Stimulated activated CD8-positive, alpha-beta memory T cell treated with anti-CD3 and anti-CD28 coated beads, Interleukin-2, amount 100 ng/mL, for 48 hours (primary cell): ENCODE measurements at places on chromosomes 7 and 10.

- DNase-seq, result no peak
Measured at GRCh38 chr7:105154084-105154483, 140.1 kb downstream of the KMT2E start.

DNA sequence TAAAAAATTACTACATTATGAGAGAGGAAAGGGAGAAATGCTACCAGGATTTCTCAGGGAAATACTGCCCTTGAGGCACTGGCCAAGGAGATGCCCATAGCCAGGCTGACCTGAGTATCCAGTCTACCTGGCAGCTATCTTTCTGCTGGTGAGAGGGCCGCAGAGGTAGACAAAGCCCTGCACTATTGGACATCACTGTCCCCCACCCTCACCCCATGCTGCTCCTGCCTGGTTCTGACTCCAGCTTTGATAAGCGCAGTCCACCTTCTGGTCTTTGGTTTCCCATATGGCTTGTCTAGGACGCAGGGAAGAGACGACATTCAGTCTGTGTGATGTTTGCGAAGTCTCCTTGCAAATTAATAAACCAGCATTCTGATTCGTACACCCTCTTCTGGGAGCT, 3.7 kb downstream of the ITPRIP start:
- DNase-seq, result no peak

DNA sequence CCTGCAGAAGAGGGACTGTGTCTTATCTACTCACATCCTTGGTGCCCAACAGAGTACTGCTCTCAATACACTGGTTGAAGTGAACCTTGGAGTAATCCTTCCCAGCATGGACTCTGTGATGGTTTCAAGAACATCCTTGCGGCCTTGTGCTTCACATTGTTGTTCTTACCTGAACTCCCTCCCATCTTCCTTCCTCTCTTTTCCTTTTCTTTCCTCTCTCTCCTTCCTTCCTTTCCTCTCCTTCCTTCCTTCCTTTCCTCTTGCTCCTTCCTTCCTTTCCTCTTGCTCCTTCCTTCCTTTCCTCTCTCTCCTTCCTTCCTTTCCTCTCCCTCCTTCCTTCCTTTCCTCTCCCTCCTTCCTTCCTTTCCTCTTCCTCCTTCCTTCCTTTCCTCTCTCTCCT, 26.3 kb downstream of the LAMB1 start:
- DNase-seq, result no peak

DNA sequence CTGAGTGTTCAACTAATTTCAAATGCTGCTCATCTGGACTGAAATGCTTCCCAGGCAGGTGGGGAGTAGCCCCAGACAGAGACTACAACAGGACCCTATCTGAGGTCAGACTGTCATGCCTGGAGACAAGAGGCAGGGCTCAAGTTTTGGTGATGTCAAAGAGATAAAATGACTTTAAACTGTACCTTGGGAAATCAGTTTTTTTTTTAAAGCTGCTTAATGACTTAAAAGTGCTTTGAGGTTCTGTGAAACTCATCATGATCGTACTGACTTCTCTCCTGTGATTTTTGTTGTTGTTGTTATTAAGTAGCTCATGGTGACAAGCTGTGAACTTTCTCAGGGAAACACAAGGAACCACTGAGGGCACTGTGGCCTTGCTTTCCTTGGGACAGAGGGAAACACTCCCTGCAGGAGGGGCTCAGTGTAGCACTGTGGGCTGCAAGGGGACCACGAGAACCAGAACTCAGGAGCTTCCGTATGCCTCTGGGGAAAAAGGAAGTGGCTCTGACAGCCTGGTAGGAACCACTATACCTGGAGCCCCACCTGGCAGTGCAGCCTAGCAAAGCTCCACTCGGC, 9.5 kb downstream of the HIPK2 start:
- DNase-seq, result no peak

- no peak for DNase-seq
Measured at GRCh38 chr7:157460721-157461120, 123.9 kb downstream of the DNAJB6 start.

DNA sequence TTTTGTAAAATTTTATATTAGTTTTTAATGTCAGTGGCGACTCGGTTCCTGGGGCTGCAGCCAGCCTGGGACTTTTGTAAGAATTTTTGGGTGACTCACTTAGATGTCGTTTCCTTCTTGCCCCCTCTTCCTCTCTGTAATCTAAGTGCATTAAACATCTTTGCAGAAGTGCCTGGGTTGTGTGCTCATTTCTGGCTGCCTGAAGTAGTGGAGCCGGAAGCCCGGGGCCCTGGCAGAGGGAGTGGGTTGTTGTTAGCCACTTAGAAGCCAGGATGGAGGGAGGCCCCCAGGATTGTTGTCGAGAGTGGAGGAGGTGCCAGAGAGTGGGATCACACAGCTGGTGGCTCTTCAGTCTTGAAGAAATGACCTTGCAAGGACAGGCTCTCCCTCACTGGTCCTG, 11.0 kb upstream of the TRIM8 start:
- no peak for DNase-seq

GRCh38 chr7:155282671-155283070, 15.0 kb upstream of the INSIG1 start:
- DNase-seq, result no peak

- DNase-seq, result no peak
Measured at GRCh38 chr10:22658745-22659410, 55.5 kb downstream of the PIP4K2A start.

- no peak for DNase-seq
Measured at GRCh38 chr10:7184660-7185366, 226.0 kb downstream of the SFMBT2 start.

GRCh38 chr7:140673063-140673773, 473 bp downstream of the ADCK2 start:
- DNase-seq, result peak; percentile 27

- DNase-seq, result no peak
Measured at GRCh38 chr10:112588225-112588990, 141.4 kb downstream of the VTI1A start.

DNA sequence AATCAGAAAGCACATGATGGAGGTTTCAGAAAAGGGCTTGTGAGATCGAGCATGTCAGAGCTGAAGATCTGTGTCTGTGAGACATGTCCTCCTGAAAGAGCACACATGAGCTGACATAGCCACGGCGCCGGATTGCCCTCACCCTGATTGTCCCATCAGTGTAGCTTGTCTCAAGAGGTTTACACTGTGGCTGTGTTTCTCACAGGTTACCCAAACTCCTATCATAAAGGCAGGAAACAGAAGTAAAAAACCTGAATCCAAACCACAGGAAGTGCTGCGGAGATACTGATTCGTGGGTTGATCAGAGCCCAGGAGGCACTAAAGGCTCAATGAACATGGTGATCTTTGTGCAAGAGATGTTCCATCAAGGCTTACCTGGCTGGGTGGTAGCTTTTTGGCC, 3.9 kb upstream of the ATP6V0E2 start:
- DNase-seq, result no peak

DNA sequence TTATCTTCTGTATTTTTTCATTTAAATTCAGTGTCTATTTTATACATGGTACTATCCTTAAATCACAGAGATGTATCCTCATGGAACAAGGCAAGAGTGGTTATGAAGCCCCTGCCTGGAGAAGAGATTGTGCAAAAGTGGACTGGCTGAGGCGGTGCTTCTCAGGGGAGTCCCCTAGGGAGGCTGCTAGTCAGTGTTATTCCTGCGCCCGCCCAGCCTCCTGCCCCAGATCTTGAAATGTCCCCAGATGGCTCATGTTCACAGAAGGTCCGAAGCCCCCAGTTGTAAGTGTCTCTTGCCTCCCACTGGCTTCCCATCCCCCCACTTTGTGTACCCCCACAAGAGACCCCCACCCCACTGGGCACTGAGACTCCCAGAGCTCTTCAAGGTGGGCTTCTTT, 366.9 kb downstream of the TNS3 start:
- DNase-seq, result no peak

DNA sequence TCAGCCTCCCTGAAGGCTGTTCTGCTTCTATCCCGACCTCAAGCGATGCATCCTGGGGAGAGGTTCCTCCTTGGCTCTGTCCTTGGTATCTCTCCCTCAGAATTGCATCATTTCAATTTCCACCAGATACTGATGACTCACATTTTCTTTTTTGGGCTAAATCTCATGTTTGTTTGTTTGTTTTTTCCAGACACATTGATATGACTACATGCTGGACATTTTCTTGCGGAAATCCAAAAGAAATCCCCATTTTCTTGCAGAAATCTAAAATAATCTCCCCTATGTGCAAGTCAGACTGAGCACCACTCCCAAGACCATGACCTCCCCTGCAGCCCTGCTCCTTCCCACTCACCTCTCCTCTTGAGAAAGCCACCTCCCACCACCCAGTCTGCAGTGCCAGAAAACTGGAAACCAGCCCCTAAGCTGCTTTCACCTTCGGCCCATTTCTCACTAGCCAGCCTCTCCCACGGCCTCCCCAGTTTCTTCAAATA, 260.2 kb upstream of the PRKCQ start:
- no peak for DNase-seq

DNA sequence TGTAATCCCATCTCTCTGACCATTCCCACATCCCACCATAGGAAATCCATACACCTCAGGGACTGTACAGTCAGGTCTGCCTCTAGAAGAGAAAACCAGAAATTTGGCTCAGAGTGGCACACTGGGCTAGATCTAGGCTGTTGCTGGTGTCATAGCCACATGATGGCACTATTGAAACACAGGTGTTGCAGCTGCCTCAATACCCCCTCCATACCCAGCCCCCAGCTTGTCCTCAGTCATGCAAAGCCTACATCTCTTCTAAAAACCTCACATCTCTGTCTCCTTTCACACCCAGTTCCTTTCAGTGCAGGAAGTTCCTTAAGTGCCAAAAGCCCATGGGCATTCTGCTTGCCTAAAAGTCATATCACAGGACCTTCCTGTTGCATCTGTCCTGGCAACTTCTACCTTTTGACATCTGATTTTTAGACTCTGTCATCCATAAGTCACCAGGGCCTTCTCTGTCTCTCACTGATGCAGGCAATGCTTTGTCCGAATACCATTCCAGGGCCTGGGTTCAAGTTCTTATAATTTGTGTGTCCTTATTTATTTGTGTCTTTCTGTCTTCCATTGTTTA, 27.0 kb upstream of the HIBADH start:
- no peak for DNase-seq

GRCh38 chr10:83164156-83164555, 975.2 kb upstream of the GHITM start:
- no peak for DNase-seq
